Body of pancreas (tissue), 4 donors: ENCODE measurements at places on chromosomes 13 and 19. TPM values are rescaled to one million over a fixed set of nuclear protein-coding genes. Genes with fewer than 3 reads are reported as not detected.

DNA sequence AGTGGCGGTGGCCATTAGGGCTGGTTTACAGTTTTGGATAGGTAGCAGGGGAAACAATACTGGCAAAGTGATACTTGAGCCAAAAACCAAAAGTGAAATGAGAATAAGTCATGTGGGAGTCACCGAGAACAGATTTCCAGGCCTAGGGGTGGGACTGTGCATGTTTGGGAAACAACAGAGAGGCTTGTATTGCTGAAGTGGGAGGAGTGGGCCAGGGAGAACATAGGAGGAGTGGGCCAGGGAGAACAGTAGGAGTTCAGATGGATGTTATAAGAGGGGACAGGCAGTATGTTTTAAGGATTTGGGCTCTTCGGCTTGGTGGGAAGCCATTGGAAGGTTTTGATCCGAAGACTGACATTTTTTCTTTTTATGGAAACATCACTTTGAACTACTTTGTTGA is 35.5 kb downstream of the AKAP11 start:
- H3K36me3 ChIP-seq, result peaks cover 5% of the 10 kb centered on the region
- no peaks in the 10 kb centered on the region for H3K4me1 ChIP-seq
- H3K27ac ChIP-seq, result no peak overlapping the region
- no peak overlapping the region for H3K4me3 ChIP-seq
- H3K27me3 ChIP-seq, result no peaks in the 10 kb centered on the region
- no peak for DNase-seq

DNA sequence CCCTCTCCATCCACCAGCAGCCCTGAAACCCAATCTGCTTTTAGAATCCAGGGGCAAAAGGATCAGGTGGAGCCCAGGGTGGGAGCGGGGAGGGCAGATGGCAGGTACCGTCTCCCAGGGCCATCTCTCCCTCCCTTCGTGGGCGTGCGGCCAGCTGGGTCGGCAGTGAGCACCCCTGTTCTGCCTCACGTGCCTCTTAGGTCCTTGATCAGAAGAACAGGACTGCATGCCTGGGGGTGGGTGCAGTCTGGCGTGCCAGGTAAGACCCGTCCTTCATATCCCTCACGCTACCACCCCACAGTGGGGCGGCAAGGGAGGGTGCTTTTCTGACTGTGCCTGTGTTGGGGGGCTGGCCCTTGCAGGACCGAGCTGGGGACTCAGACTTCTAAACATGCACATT is 2.0 kb downstream of the SLC8A2 start:
- no peaks in the 10 kb centered on the region for H3K36me3 ChIP-seq
- no peak overlapping the region for H3K27ac ChIP-seq
- no peaks in the 10 kb centered on the region for H3K27me3 ChIP-seq
- no peak overlapping the region for H3K4me3 ChIP-seq
- no peak for DNase-seq
- peaks cover 22% of the 10 kb centered on the region for H3K4me1 ChIP-seq

ADGRL1 gene
- 16.5 TPM for total RNA-seq

FGF22 gene
- total RNA-seq, result not detected
